ENCODE measurements at places on chromosomes 1 and 21. TPM values are rescaled to one million over a fixed set of nuclear protein-coding genes. Genes with fewer than 3 reads are reported as not detected.

CA6 gene
- not detected for polyA plus RNA-seq

ATAD3A gene
- 41.4 TPM for polyA plus RNA-seq

LCE3E gene
- not detected for polyA plus RNA-seq

CTSE gene
- not detected for polyA plus RNA-seq

FMOD gene
- polyA plus RNA-seq: 3.8 TPM

NBPF20 gene
- 0.11 TPM for polyA plus RNA-seq

RGS8 gene
- under 0.01 TPM for polyA plus RNA-seq

CFHR5 gene
- not detected for polyA plus RNA-seq

POU2F1 gene
- polyA plus RNA-seq: 3.5 TPM

GUCA2B gene
- polyA plus RNA-seq: not detected

FAM167B gene
- 3.1 TPM for polyA plus RNA-seq

ARHGAP30 gene
- 0.47 TPM for polyA plus RNA-seq

KRTAP12-2 gene
- polyA plus RNA-seq: not detected

FLVCR1 gene
- 1.3 TPM for polyA plus RNA-seq

C1orf94 gene
- not detected for polyA plus RNA-seq

KISS1 gene
- polyA plus RNA-seq: 0.18 TPM

SPRR2A gene
- not detected for polyA plus RNA-seq

MYOG gene
- 160 TPM for polyA plus RNA-seq

IVL gene
- 0.04 TPM for polyA plus RNA-seq

KCNA2 gene
- polyA plus RNA-seq: 0.43 TPM

OR14A2 gene
- polyA plus RNA-seq: not detected

CFAP107 gene
- polyA plus RNA-seq: not detected

FMO3 gene
- 0.92 TPM for polyA plus RNA-seq

APOBEC4 gene
- polyA plus RNA-seq: not detected

ZNF593OS gene
- 0.70 TPM for polyA plus RNA-seq

PADI3 gene
- polyA plus RNA-seq: 0.04 TPM

PGLYRP3 gene
- polyA plus RNA-seq: not detected

AGT gene
- polyA plus RNA-seq: 187 TPM

PRDM16 gene
- 0.04 TPM for polyA plus RNA-seq

GTF2B gene
- polyA plus RNA-seq: 15.4 TPM

SPRR5 gene
- not detected for polyA plus RNA-seq

FNBP1L gene
- polyA plus RNA-seq: 5.3 TPM

HSPG2 gene
- 43.8 TPM for polyA plus RNA-seq

ERICH3 gene
- polyA plus RNA-seq: not detected
